ENCODE measurements at places on chromosomes 2 and 18.

DNA sequence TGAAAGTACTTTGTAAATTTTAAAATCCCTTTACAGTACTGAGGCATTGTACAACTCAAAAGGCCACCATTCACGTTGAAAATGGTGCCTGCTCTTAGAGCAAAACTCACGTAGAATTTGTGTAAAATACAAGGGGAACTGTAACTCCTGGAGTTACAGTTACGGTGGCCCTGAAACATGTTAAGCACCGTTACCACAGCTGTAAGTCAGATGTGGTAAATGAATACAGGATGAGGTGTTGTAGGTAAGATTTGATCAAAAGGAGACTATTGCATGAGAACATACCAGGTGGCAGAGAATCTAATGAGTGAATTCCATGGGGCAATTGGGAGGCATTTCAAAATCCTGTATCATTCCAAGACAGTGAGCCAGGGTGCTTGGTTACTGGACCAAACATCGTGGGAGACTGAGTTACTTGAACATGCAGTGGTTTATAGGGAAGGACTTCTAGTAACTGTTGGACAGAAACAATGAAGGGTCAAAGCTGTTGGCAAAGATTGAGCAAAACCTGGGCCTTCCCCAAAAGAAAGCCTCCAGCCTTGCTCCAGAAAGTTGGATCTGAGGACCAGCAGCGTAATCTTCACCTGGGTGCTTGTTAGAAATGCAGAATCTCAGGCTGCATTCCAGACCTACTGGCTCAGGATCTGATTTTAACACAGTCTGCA is 535.8 kb upstream of the POU3F3 start:
- no peak for DNase-seq

DNA sequence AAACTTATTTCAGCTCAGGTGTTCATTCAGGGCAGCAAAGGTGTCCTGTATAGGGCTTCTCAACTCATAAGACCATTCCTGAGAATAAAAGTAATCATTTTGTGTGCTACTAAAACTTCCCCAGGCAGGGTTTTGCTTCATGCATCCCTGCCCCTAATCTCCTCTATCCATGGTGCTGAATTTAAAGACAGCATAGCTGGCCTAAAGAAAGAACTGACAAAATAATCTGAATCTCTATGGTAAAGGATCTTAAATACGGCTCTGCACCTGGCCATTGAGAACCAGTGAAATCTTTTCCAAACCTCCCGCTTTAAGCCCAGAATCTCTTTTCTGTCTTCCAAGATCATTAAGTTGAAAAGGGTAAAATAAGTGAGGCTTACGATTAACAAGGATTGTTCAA is 292.1 kb upstream of the KLHL29 start:
- no peak for DNase-seq

DNA sequence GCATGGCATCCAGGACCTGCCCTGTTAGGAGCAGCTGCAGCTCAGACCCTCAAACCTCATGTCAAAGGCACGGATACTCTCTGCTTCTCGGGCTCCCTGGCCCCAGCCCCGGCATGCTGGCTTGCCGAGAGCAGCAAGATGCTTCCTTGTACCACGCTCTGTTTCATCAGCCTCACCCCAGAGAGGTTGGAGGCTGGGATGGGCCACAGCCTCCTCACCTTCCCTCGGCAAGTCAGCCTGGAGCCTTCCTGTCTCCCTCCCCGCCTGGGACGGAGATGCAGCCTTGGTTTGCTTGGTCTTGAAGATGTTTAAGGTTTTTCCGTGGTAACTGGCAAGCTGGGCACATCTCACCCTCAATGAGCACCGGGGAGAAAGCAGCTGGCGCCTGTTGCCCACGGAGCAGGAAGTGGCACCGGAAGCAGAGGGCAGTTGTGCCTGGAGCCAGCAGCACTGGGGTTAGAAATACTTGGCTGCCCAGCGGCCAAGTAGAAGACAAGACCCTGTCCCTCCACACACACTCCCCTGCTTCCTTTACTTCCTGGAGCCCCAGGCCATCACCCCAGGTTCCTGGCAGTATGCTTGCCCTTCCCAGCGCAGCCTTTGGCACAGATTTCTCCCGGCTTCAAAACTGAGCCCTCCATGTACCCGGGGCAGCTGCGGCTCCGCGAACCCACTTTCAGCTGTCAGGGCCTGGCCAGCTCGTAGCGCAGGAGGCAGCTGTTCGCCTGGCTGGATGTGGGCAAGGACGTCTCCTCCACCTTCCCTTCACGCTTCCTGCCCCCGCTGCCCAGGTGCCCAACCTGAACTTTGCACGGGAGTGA is 17.4 kb downstream of the FBLN7 start:
- no peak for DNase-seq

GRCh38 chr2:33110461-33110860 is 163.7 kb downstream of the LTBP1 start:
- DNase-seq, result no peak

DNA sequence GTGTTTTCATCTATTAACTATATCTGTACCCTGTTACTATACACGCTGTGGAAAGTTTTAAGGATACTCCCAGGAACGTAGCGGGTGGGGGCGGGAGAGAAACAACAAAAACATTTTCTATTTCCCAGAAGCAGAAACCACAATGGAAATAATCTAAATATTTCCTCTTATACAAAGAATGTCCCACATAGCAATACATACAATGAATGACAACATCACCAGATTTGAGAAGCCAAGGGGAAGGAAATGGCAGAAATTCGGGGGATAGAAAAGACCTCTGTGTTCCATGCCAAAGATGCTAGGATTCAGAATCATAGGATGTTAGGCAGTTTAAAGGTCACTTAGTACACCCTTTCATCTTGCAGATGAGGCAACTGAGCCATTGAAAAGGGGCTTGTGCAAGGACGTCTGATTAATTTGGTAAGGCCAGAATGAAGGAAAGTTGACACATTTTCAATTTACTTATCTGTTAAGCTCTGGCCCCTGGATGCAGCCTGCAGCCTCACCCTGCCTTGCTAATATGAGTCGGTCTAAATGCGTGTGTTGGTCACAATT is 41.1 kb upstream of the SCYGR1 start:
- no peak for DNase-seq
